ENCODE measurements at places on chromosomes 7 and 10.

GRCh38 chr10:21519941-21520436 is 5.5 kb downstream of the SKIDA1 start:
- DNase-seq, result no peak

DNA sequence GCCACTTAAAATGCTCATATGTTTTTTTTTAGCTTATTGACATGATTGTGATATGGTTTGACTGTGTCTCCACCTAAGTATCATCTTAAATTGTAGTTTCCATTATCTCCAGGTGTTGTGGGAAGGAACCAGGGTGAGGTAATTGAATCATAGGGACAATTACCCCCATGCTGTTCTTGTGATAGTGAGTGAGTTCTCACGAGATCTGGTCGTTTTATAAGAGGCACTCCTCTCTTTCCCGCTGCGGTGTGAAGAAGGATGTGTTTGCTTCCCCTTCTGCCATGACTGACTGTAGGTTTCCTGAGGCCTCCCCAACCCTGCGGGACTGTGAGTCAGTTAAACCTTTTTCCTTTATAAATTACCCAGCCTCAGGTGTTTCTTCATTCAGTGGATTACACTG is 80.5 kb upstream of the ETV1 start:
- no peak for DNase-seq

GRCh38 chr7:131649003-131649541 is 92.6 kb upstream of the PODXL start:
- DNase-seq, result no peak

DNA sequence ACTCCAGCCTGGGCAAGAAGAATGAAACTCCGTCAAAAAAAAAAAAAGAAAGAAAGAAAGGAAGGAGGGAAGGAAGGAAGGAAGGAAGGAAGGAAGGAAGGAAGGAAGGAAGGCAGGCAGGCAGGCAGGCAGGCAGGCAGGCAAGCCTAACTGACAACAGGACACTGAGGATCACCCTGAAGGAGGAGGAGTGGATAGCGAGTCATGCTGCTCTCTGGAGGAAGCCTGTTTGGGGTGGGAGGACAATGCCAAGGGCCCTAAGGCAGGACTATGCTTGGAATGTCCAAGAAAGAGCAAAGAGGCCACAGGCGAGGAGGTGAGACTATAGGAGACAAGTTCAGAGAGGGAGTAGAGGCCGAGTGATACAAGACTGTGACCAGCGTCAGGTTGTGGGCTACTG is 107.0 kb upstream of the PARD3 start:
- DNase-seq, result no peak

DNA sequence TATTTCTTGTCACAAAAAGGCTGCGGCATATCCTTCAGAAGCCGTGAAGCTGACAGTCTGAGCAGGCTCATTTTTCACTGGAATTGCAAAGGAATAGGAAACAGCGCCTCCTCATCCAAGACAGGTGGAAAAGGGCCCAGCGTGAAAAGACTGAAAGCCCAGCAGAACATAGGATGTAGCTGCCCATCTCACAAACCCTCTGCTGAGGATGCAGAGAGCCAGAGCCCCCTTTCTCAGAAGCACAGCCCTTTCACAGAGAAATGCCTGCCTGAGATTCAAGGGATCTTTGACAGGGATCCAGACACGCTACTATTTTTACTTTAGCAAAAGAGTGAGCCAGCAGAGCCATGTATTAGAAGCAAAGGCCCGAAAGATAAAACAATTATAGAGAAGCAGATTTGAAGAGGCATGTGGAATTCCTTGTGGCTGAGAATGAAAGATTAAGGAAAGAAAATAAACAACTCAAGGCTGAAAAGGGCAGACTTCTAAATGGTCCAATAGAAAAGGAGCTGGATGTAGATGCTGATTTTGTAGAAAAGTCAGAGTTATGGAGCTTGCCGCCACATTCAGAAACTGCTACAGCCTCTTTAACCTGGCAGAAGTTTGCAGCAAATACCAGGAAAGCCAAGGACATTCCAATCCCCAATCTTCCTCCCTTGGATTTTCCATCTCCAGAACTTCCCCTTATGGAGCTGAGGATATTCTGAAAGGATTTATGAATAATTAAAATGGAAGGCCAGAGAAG is 36.9 kb downstream of the GDI2 start:
- DNase-seq, result no peak

DNA sequence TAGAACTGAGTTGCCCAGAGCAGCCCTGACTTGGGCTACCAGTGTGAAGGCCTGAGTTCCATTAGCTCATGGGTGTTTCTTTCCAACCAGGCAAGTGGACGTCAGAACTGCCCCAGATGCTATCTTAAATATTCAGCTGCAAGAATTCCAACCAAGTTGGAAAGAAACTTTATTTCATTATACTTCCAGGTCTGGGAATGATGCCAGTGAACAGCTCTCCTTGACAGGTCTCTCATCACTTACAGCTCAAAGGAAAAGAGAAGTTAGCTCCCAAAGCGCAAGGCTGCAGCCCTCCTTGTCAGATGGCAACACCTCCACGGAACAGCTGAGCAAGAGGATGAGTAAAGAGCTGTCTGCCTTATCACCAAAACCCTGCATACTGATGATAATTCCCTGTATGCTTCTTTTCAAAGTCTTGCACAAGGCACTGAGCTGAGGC is 255.5 kb upstream of the AOAH start:
- DNase-seq, result no peak

DNA sequence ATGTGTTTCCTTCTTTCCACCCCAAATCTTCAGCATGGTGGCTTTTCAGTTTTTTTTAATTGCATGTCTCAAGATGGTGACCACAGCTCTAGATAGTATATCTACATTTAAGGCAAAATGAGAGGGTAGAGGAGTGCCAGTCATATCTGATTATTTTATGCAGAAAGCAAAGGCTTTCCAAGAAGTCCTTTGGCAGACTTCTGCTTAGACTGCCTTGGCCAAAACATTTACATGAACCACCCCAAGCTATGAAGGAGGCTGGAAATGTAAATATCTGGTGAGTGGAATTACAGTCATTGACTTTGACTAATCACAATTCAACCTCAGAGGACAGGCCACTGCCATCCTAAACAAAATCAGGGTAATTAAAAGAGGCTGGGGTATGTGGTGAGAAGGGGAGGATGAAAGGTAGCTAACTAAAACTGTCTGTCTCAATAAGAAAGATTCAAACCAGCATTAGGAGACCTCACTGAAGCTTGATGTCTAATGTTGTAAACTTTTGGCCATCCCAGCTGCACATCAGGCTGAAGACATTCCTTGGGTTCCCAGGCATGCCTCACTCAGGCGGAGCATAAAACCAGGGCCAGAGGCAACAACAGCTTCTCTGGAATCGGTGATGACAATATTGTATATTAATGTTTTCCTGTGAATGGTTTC is 53.4 kb downstream of the PPP1R3C start:
- no peak for DNase-seq
